Astrocyte of the spinal cord (primary cell): ENCODE measurements at places on chromosomes 13 and 19.
A peak's percentile ranks its signal among the peaks of the same experiment; 100 is the strongest.

GRCh38 chr19:40592170-40592569, 9.0 kb upstream of the LTBP4 start:
- peak; percentile 68 for DNase-seq

- peak; percentile 96 for DNase-seq
Measured at GRCh38 chr13:34156841-34157365, 339.0 kb downstream of the RFC3 start.

- DNase-seq: peak; percentile 77
Measured at GRCh38 chr19:6250024-6250615, 29.7 kb downstream of the MLLT1 start.

DNA sequence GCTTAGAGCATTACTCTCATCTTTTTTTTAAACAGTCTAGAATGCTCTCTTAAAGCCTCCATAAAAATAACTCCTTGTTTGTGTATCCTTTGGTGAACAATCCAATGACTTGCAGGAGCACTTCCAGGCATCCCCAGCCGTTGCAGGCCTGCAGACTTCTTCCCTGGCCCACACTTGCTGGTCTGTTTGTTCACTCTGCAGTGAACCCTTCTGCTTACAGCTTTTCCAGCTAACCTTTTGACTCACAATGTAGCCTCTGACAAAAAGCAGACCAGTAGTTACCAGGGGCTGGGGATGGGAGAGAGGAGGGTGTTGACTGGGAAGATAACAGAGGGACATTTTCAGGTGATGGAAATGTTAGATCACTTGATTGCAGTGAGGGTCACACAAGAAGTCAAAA, 9.1 kb downstream of the GPR42 start:
- no peak for DNase-seq

GRCh38 chr13:100913143-100913542, 238.5 kb upstream of the TMTC4 start:
- DNase-seq: no peak

- peak; percentile 65 for DNase-seq
Measured at GRCh38 chr19:18097217-18097992, at the start of gene MAST3. Gene MAST3 (plus strand): TSS chr19:18097778. CDS start chr19:18097793, 15 bp downstream.

DNA sequence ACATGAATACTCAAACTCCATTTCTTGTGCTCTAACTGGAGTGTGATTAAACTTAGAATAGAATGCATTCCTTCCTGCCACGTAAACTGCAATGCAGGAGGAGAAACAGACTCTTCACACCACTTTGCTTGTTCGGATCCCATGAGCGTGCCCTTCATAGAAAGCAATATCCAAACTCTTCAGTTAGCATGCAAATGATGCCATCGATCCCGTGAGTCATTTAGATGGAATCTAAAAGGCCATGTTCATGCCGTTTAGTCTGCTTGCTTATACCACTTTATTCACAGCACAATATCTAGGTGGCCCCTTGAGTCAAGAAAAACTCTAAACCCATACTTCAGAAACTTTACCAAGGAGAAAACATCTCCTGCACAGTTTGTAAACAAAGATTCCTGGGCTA, 225.8 kb downstream of the OXGR1 start:
- DNase-seq: no peak

- DNase-seq: no peak
Measured at GRCh38 chr13:93549326-93550005, 322.9 kb downstream of the GPC6 start.

- no peak for DNase-seq
Measured at GRCh38 chr13:34263681-34264080, 445.7 kb downstream of the RFC3 start.

- peak; percentile 48 for DNase-seq
Measured at GRCh38 chr13:35648201-35648600, 171.7 kb upstream of the MAB21L1 start.

DNA sequence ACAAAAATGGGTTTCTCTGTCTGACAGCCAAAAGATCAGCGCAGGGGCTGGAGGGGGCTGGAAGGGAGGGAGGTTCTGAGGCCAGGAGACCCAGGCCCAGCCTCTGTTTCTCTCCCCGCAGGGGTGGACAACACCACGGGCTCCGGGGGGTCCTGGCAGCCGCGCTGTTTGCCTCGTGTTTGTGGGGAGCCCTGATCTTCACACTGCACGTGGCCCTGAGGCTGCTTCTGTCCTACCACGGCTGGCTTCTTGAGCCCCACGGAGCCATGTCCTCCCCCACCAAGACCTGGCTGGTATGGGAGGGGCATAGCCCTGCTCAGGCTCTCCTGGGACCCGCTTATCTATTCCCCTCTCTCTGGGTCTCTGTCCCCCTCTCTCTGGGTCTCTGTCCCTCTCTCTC, 9.6 kb downstream of the CPT1C start:
- no peak for DNase-seq

- peak; percentile 80 for DNase-seq
Measured at GRCh38 chr13:93227280-93227877, 772 bp downstream of the GPC6 start.

- DNase-seq: no peak
Measured at GRCh38 chr13:99972190-99972731, 694 bp upstream of the ZIC5 start.
